Keratinocyte (primary cell): ENCODE measurements at places on chromosomes 11 and 22.

- no peak for DNase-seq
Measured at GRCh38 chr11:17478070-17478469, 1.4 kb upstream of the ABCC8 start.

DNA sequence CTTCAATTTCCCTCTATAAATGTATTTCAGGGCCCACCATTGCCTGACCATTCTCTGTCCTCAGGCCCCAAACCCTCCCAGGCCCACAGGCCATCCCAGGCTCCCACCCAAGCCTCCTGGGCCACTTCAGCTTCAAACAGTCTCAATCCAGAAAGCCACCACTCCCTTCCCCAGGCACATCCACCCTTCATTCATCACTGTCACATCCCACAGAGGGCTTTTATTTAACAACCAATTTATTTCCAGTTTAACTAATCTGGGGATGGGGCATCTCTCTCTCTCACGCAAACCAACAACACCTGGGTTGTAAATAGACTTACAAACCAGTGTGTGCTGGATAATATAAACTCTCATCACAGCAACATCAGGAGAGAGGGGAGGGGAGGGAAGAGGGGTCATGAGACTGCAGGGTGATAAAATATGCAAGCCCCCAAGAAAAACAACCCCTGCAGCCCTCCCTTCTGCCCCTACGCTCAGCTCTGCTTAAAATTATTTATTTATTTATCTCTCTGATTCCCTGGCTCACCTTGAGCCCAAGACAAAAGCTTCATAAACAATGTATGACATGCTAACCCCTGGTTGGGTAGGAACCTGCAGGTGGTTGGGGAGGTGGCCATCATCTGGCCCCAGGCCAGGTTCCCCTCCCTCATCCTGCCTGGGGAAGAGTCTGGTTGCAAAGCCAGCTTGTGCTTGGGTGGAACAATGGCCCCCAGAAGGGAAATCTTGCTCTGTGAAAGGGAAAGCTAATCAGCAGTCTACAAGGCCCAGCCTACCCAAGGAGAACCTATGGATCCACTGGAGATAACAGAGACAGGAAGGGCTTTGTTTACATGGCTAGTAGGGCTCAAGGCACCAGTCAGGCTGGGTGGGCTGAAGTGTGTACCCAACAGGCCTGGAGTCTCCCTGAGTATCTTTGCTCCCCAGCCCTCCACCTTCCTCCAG is 359.2 kb downstream of the BUD13 start:
- DNase-seq, result no peak

DNA sequence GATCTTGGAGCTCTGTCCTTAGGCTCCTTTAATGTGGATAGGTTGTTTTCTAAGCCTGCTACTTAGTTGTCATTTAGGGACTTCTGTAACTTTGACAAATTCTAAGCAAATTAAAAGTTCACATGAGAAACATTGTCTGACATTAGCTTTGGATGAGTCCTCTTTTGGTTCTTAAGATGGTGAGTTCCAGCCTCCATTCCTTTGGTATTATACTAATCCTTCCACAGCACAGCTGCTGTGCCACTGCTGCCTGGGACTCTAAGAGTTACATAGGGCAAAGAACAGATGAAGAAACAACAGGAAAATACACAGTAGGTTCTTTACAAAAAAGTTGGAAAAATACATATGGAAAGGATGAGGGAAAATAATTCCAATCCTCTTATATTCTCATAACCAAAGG is 25.3 kb upstream of the PIK3C2A start:
- no peak for DNase-seq

- DNase-seq, result no peak
Measured at GRCh38 chr11:1442163-1442562, 44.4 kb downstream of the MOB2 start.

DNA sequence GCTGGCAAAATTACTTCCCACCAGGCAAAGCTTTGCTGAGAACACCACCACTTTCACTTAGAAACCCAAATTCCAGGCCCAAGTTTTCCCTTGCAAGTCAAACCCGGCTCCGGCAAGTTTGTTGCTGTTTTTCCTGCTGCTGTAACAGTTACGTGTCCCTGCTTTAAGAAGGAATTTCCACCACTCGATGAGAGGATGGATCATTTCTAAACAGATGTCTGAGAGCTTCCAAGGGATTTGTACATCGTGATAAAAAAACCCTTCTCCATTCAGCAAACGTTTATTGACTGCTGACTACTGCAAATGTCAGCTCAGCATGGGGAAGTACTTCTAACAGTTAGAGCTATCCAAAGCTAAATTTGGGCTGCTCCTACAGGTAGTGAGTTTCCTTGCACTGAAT is 19.7 kb downstream of the P2RX3 start:
- no peak for DNase-seq

GRCh38 chr11:93591247-93591898 is 48.2 kb upstream of the SMCO4 start:
- DNase-seq, result no peak

GRCh38 chr11:119185981-119186634 is 833 bp downstream of the NHERF4 start:
- DNase-seq, result no peak

DNA sequence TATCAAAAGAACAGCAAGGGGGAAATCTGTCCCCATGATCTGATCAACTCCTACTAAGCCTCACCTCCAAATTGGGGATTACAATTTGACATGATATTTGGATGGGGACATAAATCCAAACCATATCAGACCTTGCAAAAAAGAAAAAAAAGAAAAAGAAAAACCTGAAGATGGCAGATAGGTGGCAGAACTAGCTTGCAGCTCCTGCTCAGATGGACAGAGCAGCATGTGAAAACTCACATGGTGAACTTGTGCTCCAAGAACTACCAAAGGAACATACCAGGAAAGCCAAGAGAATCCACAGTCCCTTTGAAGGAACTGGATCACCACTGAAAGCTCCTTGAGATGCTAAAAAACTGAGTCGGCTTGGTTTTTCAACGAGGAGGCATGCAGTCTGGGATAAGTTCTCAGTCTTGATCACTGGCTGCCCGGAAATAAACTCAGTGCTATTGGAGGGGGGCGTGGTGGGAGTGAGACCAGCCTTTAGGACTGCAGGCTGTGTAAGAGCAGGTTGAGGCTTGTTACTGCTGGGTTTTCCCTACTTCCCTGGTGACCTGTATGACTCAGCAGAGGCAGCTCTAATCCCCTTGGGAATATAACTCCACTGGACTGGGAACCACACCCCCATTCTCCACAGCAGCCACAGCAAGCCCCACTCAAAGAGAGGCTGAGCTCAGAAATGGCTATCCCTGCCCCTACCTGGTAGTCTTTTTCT is 358.3 kb upstream of the ARHGAP42 start:
- DNase-seq, result peak; percentile 76

- DNase-seq, result no peak
Measured at GRCh38 chr11:118705791-118706545, 26.5 kb upstream of the TREH start.

- no peak for DNase-seq
Measured at GRCh38 chr11:119306373-119306890, 10.5 kb downstream of the MCAM start.

- DNase-seq, result no peak
Measured at GRCh38 chr11:72239849-72240460, 4.0 kb downstream of the PHOX2A start.
